ENCODE measurements at places on chromosomes 1 and 21. TPM values are rescaled to one million over a fixed set of nuclear protein-coding genes. Genes with fewer than 3 reads are reported as not detected.

- DNase-seq, result no peak
Measured at GRCh38 chr1:230414102-230414501, 12.0 kb downstream of the PGBD5 start.

Gene PIAS3
- polyA plus RNA-seq, result 69.9 TPM

DNA sequence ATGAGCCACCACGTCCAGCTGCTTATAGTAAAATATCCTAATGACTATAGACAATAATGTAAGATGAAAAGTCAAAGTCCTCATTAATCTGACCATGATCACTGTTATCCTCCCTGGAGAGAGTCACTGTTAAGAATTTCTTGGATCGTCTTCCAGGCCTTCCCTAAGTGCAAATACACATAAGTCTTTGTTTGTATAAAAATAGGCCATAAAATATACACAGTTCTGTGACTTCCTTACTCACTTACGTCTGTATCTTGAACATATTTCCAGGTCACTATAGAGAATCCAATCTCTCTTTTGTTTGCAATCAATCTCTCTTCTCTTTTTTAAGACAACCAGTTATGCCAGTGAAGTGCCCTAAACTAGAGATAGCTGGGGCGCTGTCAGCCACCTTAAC is 89.1 kb upstream of the LYST start:
- no peak for DNase-seq

- no peak for DNase-seq
Measured at GRCh38 chr1:106968644-106969043, 87.8 kb upstream of the PRMT6 start.

DNA sequence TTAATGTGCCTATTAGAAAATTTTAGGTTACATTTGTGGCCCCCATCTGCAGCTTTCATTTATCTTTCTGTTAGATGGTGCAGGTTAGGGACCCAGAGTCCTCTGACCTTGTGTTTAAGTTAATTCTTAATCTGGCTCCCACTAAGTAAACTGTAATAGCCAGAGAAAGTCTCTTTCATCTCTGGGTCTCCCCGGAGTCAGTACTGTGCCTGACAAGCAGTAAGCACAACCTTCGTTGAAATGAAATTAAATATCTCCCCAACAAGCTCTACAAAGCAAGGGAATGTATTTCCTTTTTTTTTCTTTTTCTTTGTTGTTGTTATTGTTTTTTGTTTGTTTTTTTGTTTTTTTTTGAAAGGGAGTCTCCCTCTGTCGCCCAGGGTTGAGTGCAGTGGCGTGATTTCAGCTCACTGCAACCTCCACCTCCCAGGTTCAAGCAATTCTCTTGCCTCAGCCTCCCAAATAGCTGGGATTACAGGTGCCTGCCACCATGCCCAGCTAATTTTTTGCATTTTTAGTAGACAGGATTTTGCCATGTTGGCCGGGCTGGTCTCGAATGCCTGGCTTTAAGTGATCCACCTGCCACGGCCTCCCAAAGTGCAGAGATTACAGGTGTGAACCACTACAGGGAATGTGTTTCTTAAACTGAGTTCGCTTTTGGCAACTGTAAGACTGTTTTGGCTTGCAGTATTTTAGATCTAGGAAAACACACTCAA is 81.6 kb downstream of the HHIPL2 start:
- no peak for DNase-seq

- no peak for DNase-seq
Measured at GRCh38 chr1:151012684-151013471, 4.6 kb downstream of the PRUNE1 start.

- DNase-seq, result no peak
Measured at GRCh38 chr1:91754816-91755580, 131.0 kb downstream of the TGFBR3 start.

Gene CFAP107
- polyA plus RNA-seq, result not detected

DNA sequence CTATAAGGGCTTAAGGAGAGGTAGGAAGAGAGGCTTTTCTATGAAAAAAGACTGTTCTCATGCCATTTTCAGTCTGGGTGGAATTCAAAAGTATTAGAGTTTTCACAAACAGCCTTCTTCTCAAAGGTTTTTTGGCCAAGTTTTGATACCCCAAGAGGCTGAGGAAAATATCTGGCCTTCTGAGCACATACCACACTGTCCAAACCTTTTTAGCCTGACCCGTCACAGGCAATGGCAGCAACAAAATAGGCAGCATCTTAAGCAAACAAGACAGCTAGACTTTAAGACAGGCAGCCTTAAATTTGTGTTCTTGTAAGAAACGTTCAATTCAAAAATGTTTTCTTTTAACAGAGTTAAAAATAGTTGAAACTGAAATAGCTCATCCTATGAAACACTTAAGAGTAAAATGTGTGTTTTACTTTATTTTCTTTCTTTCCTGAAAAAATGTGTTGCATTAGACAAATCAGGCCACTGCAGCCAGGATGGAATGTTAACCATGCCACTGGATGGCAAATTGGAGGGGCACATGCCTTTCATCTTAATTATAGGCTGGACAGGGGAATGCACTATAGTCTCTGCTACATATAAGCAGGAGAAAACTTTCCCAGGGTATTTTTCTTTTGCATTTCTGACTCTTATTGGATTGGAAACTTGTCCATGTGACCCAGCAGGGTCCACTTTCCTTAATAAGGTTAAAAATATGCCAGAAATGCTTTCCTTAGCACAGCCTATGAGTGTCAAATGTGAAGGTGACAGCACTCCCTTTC is 315.0 kb downstream of the TGFB2 start:
- DNase-seq, result no peak

- DNase-seq, result no peak
Measured at GRCh38 chr1:58738876-58739275, 39.0 kb upstream of the MYSM1 start.

DNA sequence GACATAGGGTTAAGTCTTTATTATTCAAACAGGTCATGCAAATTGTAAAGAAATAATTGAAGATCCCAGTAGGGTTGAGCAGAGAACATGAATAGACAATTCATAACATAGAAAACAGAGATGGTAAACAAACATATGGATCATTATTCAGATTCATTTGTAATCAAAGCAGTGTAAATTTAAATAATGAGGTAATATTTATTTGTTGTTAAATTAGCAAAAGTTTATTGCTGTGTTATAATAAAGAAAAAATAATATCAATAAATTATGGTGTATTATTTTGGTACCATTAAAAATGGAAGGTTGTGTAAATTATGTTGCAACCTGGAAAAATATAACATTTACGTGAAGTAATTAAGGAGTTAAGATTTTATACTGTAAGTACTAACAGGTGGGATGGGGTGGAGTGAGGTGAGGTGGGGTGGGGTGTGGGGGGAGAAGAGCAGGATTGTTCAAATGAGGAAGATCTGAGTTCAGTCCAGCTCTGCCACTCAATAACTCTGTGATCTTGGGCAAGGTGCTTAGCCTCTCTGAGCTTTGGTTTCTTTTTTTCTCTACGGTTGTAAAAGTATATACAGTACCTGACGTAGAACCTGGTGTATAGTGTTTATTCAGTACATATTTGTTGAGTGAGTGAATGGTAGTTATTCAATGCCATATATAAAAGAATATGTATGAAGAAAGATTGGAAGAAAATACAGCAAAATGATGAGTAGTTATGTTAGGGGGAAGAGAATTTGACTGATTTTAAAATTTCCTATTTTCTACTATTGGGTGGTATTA is 140.3 kb upstream of the KIF26B start:
- no peak for DNase-seq

- no peak for DNase-seq
Measured at GRCh38 chr1:246058466-246058865, 448.6 kb downstream of the SMYD3 start.

GRCh38 chr1:247429496-247429895 is 13.5 kb downstream of the NLRP3 start:
- no peak for DNase-seq

GRCh38 chr1:203122159-203122558 is 5.4 kb upstream of the ADORA1 start:
- no peak for DNase-seq

DNA sequence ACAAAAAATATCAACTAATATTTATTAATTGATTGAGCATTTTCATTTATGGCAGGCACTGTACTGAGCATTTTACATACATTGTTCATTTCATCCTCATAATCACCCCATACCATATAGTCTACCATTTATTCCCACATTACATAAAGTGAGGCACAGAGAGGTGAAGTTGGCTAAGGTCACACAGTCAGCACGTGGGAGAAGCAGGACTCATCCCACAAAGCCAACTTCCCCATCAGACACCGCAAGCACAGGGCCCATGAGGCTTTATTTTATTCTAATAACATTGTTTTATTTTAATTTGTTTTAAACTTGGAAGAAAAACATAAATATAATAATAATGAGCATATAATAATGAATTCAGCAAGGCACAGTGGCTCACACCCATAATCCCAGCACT is 43.1 kb upstream of the CAPZB start:
- no peak for DNase-seq

- no peak for DNase-seq
Measured at GRCh38 chr21:17784604-17785402, 34.4 kb downstream of the C21orf91 start.

Gene TRIM45
- 3.1 TPM for polyA plus RNA-seq

- no peak for DNase-seq
Measured at GRCh38 chr1:9070486-9070885, 1.1 kb upstream of the SLC2A5 start.

DNA sequence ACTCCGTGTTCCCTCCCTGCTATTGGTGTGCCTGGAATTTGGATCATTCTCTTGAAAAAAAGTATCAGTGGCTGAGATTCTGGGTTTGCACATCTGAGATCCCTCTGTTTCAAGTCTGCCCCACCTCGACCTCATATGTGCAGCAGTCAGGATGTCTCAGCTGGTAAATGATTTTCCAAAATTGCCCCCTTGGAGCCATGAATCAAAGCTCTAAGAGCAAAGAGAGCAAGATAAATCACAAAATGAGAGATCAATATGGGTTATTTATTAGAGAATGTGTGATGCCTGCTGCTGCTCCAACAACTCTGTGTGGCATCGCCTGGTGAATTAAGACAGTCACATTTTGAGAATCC is 8.5 kb downstream of the CRP start:
- DNase-seq, result no peak

GRCh38 chr1:55536545-55536865 is 321.3 kb upstream of the USP24 start:
- DNase-seq, result no peak

GRCh38 chr1:200367841-200368534 is 41.8 kb downstream of the ZNF281 start:
- DNase-seq, result no peak

DNA sequence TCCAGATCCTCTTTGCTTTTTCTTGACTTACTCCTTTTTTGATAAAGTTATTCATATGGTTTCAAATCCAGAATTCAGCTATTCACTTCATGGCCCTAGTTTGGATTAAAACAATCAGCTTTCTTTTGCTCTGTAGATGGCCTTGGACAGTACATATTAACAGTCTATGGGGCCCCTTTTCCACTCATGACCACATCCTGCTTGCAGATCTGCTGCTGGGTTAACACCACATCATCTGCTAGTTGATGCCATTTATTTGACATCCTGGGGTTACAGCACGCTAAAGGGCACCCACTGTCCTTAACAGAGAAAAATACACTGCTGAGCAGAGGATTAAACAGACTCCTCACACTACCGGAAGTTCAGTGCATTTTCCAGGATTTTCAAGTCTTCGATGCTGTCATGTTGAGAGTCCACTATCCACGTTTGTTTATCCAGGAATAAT is 941 bp upstream of the IFI16 start:
- no peak for DNase-seq

GRCh38 chr1:5151511-5151910 is 497.1 kb downstream of the AJAP1 start:
- DNase-seq, result no peak

- no peak for DNase-seq
Measured at GRCh38 chr1:166933633-166934032, 41.7 kb downstream of the ILDR2 start.

Gene LCE3D
- not detected for polyA plus RNA-seq

DNA sequence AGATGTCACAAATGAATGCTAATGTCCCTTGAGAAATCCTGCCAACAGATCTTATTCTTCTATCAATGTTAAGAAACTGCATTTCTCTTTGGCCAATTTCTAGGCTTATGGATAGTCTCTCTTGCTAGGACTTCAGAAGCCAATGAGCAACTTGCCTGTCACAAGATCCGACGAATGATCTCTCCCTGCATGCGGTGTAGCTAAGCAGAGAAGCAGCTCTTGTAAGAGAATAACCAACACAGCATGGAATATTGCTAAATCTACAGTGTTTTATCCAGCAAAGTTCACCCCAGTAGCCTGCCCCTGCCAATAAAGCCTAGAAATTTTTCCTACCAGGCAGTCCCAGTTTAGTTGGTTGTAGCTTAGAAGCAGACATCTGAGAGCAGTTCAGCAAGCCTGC is 2.1 kb upstream of the SLC44A5 start:
- DNase-seq, result no peak

DNA sequence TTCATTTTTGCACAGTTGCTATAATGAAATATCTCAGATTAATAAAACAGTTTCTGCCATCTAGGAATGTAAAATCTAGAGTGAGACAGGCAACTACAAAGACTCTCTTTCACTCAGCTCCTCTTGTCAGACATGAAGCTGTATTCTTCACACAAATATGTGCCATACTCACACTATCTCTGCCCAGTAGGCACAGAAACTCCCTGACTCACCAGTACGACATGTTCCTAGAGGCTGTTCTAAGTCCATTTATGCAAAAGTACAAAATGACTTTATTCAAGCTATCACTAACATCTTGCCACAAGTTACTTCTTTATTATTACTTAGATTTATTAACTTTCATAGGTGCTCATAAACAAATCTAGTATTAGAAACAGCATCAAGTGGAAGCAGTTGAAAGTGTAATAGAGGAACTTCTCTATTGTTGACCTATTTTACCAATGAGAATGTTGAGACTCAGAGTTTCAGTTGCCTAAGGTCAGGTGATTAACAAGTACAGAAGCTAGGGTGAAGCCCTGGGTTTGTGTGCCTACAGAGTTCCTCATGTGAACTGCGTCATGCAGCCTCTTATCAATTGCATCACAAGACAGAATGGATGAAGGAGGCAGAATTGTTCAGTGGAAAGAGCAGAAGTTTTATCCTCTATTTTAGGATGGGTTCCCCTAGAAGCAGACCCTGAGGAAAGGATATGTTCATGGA is 98.9 kb downstream of the RGS2 start:
- no peak for DNase-seq

DNA sequence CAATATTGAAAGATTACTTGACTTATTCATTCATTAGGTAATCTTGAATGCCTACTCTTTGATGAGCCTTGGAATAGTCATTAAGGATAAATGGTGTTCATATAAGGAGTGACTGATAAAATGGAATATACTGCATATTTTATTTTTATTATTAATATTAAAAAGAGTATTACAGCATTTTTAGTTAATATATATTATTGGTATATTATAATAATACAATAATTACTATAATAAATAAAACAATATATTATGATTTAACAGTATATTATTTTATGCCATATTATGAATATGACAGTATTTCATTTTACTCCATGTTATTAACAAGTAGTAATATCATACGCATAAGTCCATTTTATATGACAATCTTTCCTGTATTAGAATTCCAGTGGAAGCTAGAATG is 490.8 kb upstream of the NFIA start:
- no peak for DNase-seq
